Stimulated activated CD4-positive, alpha-beta T cell treated with anti-CD3 and anti-CD28 coated beads, Interleukin-4, amount 100 ng/mL, for 1 hour (primary cell): ENCODE measurements at places on chromosomes 3 and 15.

DNA sequence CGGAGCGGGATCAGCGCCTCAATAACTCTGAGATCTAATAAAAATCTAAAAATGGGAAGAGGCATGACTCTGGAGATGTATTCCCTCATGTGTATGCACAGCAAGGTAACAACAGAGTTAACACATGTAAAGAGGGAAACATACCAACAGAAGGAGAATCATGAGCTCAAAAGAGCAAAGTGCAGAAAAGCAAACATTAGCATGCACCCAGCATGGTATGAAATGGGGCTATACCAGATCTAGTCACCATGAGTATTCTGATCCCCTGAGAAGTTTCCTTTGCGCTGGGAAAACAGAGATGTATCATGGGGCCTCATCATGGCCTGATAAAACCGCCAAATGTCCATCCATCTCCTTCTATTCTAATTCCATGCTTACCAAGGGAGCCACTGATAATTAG is 129.1 kb downstream of the GLDN start:
- no peak for DNase-seq

DNA sequence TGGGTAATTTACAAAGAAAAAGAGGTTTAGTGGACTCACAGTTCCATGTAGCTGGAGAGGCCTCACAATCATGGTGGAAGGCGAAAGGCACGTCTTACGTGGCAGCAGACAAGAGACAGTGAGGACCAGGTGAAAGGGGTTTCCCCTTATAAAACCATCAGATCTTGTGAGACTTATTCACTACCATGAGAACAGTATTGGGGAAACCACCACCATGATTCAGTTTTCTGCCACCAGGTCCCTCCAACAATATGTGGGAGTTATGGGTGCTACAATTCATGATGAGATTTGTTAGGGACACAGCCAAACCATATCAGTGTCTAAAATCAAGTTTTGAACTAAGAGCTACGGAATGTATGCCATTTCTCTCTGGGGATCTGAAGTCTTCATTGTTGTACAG is 354.8 kb upstream of the C2CD4B start:
- no peak for DNase-seq

GRCh38 chr3:171574556-171575240 is 114.5 kb upstream of the TNIK start:
- no peak for DNase-seq

- DNase-seq: no peak
These were observed 470.4 kb upstream of the ROBO1 start for GRCh38 chr3:80238152-80238551.

- DNase-seq: no peak
These were observed 25.9 kb downstream of the RNF111 start for GRCh38 chr15:59013246-59013873.

GRCh38 chr3:157388976-157389375 is 47.7 kb upstream of the PTX3 start:
- no peak for DNase-seq

GRCh38 chr3:29481969-29482767 is 201.3 kb downstream of the RBMS3 start:
- DNase-seq: no peak

DNA sequence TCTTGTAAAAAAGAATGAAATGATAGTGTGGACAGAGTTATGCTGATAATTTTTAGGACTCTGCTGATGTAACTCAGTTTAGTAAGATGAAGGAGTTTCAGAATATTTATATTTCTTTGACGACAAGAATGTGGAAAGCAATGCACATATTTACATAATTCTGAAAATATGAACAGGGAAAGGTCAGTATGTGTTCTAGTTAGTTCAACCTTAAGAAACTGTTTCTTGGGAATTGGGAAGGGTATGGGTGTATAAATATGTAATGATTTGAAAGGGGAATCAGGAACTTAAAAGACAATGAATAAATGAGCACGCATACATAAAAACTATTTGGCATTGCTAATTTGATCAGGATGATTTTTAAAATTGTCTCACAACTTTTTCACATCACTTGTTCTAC is 1226.1 kb downstream of the SI start:
- DNase-seq: no peak

DNA sequence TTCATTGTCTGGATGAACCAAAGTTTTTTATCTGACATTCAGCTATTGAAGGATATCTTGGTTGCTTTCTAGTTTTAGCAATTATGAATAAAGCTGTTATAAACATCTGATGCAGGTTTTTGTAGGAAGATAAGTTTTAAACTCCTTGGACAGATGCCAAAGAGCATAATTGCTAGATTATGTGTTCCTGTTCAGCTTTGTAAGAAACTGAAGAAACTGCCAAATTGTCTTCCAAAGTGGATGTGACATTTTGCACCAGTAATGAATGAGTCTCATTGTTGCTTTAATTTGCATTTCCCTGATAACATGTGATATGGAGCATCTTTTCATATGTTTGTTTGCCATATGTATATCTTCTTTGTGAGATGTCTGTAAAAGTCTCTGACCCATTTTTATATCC is 239.9 kb upstream of the TTC14 start:
- no peak for DNase-seq

DNA sequence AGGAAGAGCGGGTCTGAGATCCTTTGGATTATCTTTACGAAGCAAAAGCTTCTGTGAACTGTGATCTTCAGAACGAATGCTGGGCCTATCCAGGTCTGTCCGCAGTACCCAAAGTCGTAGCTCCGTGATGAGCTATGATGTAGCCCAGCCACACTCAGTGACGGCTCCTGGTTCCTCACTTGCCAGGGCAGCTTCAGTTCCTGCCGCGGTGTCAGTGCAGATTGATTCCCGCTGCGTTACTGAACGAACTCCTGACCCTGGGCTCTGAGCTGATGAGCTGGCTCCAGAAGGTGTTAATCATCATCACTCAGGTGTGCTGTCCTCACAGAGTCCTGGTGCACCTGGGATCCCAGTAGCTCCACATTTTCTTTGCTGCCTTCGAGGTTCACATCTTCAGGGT is 45.0 kb downstream of the TMEM44 start:
- DNase-seq: no peak

GRCh38 chr3:158395421-158395820 is 175.6 kb upstream of the MLF1 start:
- no peak for DNase-seq

DNA sequence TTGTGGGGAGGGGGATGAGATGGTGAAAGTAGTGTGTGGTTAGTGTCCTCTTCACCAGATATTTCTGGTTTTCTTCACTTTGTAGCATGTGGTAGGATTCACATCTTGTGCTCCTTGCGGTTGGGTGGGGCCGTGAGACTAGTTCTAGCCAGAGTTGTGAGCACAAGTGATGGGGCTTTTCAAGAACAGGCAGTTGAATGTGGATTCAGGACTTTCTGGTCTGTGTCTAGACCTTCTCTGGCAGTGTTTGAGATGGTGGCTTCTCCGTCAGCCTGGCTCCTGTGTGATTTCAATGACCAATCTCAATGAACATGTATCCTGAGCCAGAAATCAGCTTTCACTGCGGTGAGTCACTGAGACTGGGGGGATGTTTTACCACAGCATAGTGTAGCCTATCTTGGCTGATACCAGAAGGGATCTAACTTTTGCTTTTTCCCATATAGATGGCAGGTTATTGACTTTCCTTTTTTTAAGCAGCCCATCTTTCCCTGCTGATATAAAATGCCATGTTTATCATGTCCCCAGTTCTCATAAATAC is 82.6 kb downstream of the RPLP1 start:
- no peak for DNase-seq

DNA sequence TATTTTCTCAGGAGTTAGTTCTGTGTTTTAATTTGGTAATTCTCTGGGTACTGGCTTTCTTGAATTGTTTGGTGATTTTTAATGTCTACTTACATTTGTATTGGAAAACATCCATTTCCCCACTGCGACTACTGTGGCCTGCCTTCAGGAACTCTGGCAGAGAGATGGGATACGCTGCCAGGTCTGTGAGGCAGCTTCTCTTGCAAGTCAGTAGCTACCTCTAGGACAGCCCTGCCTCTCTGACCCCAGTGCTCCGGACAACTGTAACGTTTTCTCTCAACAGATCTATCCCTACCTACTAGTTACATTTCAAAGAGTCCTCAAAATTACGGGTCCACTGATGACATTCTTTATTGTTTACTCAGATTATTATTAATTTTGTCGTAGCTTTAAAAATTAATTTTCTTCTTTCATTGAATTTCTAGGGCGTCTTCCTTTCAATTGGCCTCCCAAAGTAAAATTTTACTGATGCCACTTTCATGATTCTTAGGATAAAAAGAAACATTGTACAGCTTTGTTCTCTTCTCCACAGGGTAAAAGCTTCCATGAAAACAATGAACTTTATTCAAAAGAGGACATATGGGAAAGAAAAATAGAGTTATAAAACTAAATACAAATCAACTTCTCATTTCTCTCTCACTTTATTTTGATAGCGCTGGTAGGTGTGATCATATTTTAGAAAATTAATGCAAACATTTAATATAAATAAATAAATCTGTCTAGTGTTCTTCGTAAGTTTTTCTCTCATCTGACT is 123.2 kb upstream of the GOLGA8J start:
- DNase-seq: no peak

GRCh38 chr15:80154336-80154735 is 1.5 kb downstream of the FAH start:
- no peak for DNase-seq

DNA sequence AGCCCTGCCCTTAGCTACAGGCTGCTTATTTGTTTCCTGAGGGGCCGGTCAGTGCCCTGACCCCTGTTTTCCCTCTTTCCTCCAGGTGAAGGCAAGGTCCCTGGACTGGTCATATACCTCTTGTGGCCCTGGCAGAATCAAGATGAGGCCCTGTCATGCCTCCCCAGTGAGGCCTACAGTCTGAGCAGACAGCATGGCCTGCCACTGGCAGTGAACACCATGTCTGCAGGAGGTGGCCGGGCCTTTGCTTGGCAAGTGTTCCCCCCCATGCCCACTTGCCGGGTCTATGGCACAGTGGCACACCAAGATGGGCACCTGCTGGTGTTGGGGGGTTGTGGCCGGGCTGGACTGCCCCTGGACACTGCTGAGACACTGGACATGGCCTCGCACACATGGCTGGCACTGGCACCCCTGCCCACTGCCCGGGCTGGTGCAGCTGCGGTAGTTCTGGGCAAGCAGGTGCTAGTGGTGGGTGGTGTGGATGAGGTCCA is 1.2 kb downstream of the KLHDC8B start:
- DNase-seq: no peak

DNA sequence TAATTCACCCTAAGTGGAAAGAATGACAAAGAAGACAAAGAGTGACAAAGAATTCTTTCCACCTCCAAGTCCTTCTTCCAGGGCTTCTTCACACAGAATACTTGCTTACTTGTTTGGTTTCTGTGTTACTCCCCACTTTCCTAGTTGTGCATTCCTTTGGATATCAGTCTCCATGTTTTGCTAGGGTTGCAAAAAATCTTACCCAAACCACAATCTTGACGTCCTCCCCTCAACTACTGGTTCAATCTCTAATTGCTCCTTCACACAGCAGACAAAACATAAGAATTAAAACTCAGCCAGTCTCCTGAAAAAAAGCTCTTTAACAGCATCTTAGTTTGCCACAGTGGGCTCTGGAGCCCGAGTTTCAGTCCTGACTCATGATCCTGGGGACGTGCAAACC is 297.6 kb upstream of the CHRNA7 start:
- no peak for DNase-seq
